ENCODE measurements at places on chromosomes 2 and 18.

- no peak for DNase-seq
Observed at GRCh38 chr2:189232759-189233406, 53.3 kb upstream of the COL5A2 start.

DNA sequence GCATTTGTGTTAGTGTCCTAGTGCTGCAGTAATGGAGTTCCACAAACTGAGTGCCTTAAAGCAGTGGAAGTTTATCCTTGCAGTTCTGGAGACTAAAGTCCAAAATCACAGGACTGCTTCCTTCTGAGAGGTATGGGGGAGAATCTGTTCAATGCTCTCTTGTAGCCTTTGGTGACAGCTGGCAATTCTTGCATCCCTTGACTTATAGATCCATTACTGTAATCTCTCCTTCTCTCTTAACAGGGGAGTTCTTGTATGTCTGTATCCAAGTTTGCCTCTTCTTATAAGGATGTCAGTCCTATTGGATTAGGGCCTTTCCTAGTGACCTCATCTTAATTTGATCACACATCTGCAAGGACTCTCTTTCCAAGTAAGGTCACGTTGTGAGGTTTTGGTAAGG, 69.9 kb downstream of the XRCC5 start:
- no peak for DNase-seq

- DNase-seq, result no peak
Observed at GRCh38 chr2:35526741-35527140, 828.8 kb upstream of the CRIM1 start.

- DNase-seq, result no peak
Observed at GRCh38 chr2:33358878-33359277, 117.6 kb upstream of the RASGRP3 start.

DNA sequence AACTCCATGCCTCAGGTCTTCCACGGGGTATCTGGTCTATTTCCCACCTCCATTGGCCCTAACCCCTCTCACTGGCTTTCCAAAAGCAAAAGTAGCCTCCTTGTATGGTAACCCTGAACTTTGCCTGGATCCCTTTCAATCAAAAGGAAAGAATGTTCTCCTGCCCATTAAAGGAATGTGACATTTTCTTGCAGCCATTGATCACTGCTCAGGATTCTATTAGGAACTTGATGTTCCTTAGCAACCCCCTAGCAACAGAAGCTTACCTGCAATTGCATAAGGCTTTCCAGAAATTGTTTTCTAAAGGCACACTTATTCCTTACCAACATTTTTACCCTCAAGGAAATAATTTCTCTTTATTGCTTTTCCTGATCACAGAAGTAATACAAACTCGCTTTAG, 91.4 kb upstream of the AGAP1 start:
- no peak for DNase-seq

- DNase-seq, result no peak
Observed at GRCh38 chr2:38200598-38200997, 124.6 kb upstream of the CYP1B1 start.

- DNase-seq, result peak; percentile 12
Observed at GRCh38 chr2:240565333-240566202, 2.7 kb upstream of the RNPEPL1 start.

DNA sequence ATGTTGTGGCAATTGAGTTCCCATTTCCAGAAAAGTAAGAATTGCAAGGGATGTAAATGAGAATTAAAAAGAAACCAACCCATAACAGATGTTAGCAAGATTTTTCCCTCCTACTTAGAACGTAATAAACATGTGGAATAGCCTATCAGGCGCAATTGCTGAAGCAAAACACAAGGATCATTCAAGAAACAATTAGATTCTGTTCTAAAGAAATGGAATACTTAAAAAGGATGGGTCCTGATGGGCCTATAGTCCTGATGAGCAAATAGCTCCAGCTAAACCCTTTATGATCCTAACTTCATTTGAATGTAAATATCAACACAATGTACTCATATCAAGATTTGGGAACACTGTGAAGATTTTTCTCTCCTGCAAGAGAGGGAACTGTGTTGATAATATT, 771.0 kb upstream of the CDH7 start:
- no peak for DNase-seq

GRCh38 chr2:11634584-11634983, 35.4 kb downstream of the NTSR2 start:
- no peak for DNase-seq

DNA sequence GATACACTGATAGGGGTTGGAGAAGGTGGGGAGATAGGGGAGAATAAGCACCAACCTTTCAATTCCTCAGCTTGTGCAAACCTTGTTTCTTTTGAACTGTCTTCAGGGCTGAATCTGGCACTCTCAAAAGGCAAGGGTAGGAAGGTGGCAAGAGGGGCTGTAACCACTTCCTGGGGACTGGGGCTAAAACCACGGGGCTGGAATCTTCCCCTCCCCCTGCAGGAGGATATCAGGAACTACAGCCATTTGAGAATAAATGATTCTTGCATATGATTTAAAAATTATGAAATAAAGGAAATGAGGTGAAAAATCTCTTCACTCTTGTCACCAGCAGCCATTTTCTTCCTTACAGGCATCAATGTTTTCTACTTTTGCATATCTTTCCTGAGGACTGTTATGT, 50.8 kb downstream of the ATOH8 start:
- no peak for DNase-seq

DNA sequence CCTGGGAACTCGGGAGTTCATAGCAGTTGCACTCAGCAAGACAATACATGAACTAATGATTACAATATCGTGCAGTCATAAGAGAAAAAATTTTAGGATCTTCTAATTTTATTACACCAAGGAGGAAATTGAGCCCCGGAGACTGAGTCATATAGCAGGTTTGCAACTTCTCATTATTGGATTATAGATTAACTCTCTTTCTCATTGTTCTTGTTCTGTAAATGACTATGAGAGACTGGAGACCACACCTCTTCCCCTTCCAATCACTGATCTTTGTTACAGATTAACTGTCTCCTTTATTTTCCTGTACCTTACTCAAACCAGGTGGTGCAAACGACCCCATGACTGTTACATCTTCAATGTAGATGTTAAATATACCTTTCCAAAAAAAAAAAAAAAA, 435.8 kb upstream of the DDX18 start:
- DNase-seq, result no peak

GRCh38 chr2:241009191-241009590, 10.8 kb downstream of the SNED1 start:
- no peak for DNase-seq

DNA sequence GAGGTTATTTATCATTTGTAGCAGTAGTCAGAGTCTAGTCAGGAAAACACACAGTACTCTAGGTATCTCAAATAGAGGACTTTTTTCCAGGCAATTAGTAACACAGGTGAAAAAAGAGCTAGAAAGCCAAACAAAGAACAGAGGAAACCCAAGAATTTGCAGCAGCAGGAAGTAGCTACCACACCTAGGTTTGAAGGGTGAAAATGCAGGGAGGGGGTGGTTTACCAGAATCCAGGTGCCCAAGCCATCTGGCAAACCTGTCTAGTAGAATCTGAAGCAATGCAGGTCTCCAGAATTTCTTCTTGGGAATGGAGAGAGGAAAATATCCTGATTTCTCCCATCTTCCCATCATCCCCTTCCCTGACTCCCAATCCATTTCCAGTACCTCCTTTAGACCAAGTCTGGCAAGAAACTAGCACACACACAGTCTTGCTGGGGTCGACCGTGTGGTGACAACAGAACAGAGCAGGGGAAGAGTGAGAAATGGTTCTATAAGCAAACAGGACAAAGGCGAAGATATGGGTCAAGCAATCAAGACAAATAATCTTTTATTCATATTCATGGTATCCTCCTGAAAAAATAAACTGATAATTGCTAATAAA, 231.9 kb upstream of the MMADHC start:
- DNase-seq, result no peak

DNA sequence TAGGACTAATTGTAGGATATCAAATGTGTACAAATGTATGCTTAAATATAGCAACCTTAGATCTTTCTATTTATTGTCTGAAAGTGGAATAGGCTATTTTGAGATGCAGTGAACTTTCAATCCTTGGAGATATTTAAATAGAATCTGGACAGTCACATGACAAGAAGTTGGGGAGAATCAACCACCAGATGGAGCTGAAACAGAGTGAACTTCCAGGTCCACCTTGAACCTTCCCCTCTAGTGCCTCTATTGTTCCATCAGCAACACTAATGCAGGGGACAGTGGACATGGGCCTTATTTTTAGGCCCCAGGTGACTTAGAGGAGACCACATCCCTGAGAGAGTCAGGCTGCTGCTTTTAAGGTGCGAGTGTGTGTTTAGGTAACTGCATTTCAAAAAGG, 37.0 kb upstream of the CRIM1 start:
- no peak for DNase-seq

DNA sequence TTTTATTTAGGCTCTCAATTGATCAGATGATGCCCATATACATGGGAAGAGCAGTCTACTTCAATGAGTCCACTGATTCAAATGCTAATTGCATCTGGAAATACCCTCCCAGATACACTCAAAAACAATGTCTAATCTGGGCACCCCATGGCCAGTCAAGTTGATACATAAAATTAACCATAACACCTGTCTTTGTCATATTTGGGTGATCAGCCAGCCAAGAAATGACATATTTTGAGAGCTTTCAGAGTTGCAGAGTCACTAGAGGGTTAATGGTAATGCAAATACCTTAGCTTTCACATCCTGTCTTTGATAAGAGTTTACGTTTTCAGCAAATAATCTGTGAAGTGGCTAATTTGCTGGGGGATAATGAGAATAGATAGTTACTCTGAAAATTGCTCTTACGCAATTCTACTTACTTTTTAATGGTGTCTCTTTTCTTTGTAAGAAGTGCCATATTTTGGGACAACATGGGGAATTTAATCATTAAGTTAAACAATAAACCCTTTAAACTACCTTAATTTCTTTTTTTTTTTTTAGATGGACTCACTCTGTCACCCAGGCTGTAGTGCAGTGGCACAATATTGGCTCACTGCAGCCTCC, 49.1 kb downstream of the CCDC195 start:
- DNase-seq, result peak; percentile 40

- no peak for DNase-seq
Observed at GRCh38 chr2:132037527-132038178, 124.1 kb downstream of the ANKRD30BL start.

DNA sequence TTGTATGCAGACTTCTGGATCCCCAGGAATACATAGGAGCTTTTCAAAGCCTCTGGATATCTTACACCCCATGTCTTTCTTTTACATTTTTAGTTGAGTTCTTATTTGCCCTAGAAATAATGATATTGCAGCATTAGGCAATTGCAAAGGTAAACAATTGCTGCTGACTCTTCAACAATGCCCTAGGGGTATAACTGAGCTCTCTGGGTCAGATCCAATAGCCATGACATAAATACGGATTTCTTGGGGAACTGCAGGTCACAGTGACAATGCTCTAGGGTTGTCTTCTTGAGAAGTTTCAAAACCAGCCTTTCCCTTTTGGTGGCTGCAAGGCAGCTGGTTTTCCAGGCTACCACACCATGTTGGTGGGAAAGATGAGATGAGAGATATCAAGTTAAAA, 16.5 kb upstream of the OR6B3 start:
- DNase-seq, result no peak

GRCh38 chr2:120866483-120867140, 130.9 kb downstream of the GLI2 start:
- no peak for DNase-seq

- no peak for DNase-seq
Observed at GRCh38 chr2:12950957-12951656, 234.4 kb downstream of the TRIB2 start.

- DNase-seq, result no peak
Observed at GRCh38 chr2:55720417-55720816, 26.8 kb upstream of the PNPT1 start.

- DNase-seq, result no peak
Observed at GRCh38 chr2:240604291-240604938, 17.9 kb downstream of the CAPN10 start.

- no peak for DNase-seq
Observed at GRCh38 chr2:223019987-223020717, 31.8 kb upstream of the KCNE4 start.

DNA sequence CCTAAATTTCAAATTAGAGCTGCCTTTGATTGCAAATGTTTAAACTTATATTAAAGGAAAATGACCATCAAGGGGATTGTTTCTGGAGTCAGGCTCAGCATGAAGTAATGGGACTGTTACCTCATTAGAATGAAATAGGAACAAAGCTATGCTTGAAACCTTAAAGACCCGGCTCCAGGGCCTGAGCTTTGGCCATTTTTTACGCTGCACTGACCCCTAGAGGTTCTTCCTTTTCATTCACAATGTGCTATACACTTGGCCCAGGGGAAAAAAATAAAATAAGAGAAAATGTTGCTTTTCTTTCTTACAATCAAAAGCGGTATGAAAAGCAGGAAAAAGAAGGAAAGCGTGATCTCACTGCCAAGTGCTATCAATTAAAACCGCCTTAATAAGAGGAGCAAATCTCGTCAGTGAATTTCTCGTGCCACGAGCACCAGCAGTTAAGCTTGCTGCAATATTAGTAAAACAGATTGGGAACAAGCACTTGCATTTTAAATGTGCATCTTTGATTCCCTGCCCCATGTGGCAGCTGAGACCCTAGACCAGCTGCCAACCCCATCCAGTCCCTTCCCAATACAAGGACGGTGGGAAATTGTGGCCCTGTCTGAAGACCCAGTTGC, 96.6 kb downstream of the MBD2 start:
- DNase-seq, result peak; percentile 10

DNA sequence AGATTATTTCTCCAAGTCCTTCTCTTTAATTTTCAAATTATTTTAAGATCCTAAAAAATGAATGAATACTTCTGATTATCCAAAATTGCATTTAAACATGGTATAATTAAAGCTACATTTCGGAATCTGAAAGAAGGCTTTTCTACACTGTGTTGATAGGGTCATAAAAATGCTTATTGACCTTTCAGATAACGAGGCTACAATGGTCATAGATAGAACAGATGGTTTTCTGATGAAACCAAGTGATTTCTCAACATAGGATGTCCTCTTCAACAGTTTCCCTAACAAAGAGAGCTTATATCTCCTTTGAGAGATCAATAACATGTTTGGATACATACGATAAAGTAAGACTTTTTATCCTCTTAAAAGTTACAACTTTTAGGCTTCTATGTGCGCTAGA, 201.1 kb downstream of the PTH2R start:
- DNase-seq, result no peak

DNA sequence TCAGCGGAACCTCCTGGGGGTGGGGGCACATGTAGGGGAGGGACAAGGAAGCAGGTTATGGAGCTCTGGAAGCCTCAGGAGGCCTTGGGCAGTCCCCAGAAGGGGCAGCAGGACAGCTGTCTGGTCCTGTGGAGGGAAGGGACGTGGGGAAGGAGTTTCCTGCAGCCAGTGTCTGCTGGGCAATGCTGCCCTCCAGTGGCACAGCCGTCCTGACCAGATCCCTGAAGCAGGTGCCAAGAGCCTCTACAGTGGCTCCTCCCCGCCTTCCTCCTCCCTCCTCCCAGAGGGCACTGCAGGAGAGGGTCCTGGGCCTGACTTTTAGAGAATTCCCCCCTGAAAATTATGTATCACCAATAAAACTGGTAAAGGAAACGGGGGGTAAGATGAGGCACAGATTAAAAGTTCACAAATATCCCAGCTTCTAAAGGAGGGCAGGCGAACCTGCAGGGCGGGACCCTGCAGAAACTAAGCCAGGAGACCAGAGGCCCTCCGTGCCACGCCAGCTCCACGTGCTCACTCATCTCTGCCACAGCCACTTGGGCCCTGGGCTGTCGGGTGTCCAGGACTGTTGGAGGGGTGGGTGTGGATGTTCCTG, 258.5 kb downstream of the TWIST2 start:
- DNase-seq, result peak; percentile 24

GRCh38 chr18:68509902-68510301, 205.0 kb downstream of the TMX3 start:
- no peak for DNase-seq

- DNase-seq, result no peak
Observed at GRCh38 chr2:99670768-99671734, 181.2 kb upstream of the REV1 start.
